ENCODE measurements at places on chromosomes 11 and 22. TPM values are rescaled to one million over a fixed set of nuclear protein-coding genes. Genes with fewer than 3 reads are reported as not detected.

Gene BTBD18
- not detected for total RNA-seq

Gene ANO1
- total RNA-seq: 36.7 TPM

Gene FAM118A
- 25.8 TPM for total RNA-seq

Gene MMP8
- total RNA-seq: 0.51 TPM

Gene NCAM1
- 160 TPM for total RNA-seq

Gene SLC1A2
- total RNA-seq: 2.2 TPM

Gene ASPHD2
- 0.41 TPM for total RNA-seq

Gene YPEL1
- 9.1 TPM for total RNA-seq

Gene FAT3
- 22.8 TPM for total RNA-seq

Gene XKR3
- not detected for total RNA-seq

Gene RGL4
- total RNA-seq: not detected

Gene TMEM132A
- total RNA-seq: 29.7 TPM

Gene NDUFV1
- 273 TPM for total RNA-seq

Gene NCR3LG1
- 1.0 TPM for total RNA-seq

Gene RAB39A
- 0.72 TPM for total RNA-seq

Gene HTR3A
- total RNA-seq: not detected

Gene PAX6
- total RNA-seq: 0.92 TPM

Gene LRRC74B
- total RNA-seq: not detected

Gene ANO3
- 1.3 TPM for total RNA-seq

Gene MOGAT2
- not detected for total RNA-seq

Gene UPK3A
- not detected for total RNA-seq

Gene GLYAT
- total RNA-seq: not detected

Gene C22orf31
- total RNA-seq: 0.62 TPM

Gene CBX7
- total RNA-seq: 8.3 TPM
